ENCODE measurements at places on chromosomes 4 and X. TPM values are rescaled to one million over a fixed set of nuclear protein-coding genes. Genes with fewer than 3 reads are reported as not detected.

- H3K27me3 ChIP-seq: no peaks in the 10 kb centered on the region
- DNase-seq: peak; percentile 2
Measured at GRCh38 chrX:153190381-153190780, 11.3 kb downstream of the MAGEA1 start.

DNA sequence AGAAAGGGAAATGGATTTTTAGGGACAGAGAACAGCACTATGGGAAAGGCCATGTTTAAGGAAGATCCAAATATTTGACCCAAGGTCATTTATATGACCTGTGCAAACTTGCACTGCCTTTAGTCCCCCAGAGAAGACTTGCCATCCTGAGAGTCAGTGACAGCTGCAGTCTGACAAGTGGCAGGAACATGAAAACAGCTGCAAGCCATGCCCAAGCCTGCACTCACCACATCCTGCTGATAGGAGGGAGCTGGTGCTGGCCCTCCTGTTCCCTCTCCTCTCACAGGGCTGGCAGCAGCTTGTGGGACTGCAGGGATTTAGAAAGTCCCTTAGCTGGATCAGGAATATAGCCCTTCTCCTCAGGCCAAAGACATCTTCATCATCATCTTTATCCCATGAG, 187.7 kb downstream of the RAP1GDS1 start:
- H3K27me3 ChIP-seq: no peaks in the 10 kb centered on the region
- H3K4me1 ChIP-seq: no peaks in the 10 kb centered on the region
- no peaks in the 10 kb centered on the region for H3K36me3 ChIP-seq
- DNase-seq: peak; percentile 12
- no peak overlapping the region for H3K4me3 ChIP-seq

ZCCHC18 gene
- total RNA-seq: 1.1 TPM

GRCh38 chrX:39453889-39454621, 643.7 kb downstream of the BCOR start:
- peak; percentile 94 for DNase-seq
- no peak overlapping the region for H3K27ac ChIP-seq
- H3K36me3 ChIP-seq: no peaks in the 10 kb centered on the region
- H3K27me3 ChIP-seq: peaks cover 5% of the 10 kb centered on the region

DNA sequence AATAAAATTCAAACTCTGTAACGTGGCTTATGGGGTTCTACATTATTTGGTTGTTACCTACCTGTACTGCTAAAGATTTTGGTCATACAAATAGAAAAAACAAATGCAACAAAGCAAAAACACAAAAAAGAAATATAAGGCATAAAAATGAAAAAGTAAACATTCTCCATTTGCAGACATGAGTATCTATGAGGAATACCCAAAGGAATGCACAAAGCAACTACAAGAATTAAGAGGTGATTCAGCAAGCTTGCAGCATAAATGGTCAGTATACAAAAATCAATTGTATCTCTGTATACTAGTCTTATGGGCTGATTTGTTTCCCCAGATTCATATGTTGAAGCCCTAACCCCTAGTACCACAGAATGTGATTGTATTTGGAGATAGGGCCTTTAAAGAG, 3.6 kb upstream of the PDE5A start:
- peaks cover 1% of the 10 kb centered on the region for H3K4me1 ChIP-seq
- H3K27ac ChIP-seq: no peak overlapping the region
- H3K4me3 ChIP-seq: no peak overlapping the region
- no peaks in the 10 kb centered on the region for H3K27me3 ChIP-seq
- no peak for DNase-seq

DNA sequence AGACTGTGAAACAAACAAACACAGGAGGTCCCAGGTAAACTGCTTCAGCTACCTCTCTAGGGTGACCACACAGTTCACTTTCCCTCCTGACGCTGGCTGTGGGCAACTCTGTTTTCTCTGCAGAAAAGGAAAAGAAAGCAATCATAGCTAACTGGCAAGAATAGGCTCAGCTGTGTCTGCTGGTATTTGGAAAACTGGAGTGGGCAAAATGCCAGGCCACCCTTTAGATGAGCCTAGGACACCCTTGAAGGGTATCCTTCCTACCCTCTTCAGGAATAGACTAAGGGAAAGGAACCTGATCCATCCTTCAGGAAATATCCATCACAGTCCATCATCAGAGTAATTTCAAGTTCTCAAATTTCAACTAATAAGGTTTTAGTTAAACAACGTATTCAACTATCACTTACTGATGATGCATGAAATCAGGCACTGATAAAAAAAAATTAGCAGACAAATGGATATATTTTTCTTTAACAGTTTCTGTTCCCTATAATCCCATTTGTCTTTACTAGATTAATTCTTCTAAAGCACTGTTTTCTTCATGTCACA, 60.9 kb downstream of the CAMK2D start:
- peaks cover 2% of the 10 kb centered on the region for H3K36me3 ChIP-seq
- H3K4me3 ChIP-seq: no peak overlapping the region
- peak overlapping the region; percentile 33 for H3K27ac ChIP-seq
- no peak for DNase-seq
- H3K4me1 ChIP-seq: no peaks in the 10 kb centered on the region

DNA sequence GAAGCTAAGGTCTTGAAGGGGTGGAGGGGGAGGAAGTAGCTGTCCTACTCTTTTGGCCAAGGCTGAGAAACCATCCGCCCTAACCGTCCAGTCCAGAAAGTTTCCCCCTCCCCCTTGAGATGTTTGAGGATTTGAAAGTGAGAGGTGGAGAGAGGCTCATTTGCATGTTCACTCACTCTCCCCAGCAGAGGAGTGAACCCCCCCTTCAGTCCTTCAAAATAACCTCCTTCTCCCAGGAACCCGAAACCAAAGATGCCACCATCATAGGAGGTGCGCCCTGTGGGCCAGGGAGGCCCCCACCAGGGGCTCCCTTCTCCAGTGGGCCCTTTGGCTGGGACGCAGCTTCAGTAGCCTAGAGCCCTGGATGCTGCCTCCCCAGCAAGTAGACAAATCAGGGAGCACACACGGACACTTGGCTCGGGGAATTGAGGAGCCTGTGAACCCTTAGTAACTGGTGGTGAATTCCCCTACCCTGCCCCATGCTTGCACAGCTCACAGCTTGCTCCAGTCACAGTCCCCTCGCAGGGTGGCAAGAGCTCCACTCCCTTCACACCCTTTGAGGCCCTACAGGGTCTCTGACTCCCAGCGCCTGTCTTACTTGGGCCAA, 25.6 kb downstream of the ELF4 start:
- H3K36me3 ChIP-seq: no peaks in the 10 kb centered on the region
- no peak for DNase-seq
- H3K27me3 ChIP-seq: no peaks in the 10 kb centered on the region
- H3K27ac ChIP-seq: no peak overlapping the region

GRCh38 chr4:184591070-184591677, 58.1 kb downstream of the CASP3 start:
- no peaks in the 10 kb centered on the region for H3K27me3 ChIP-seq
- H3K36me3 ChIP-seq: no peaks in the 10 kb centered on the region
- H3K4me1 ChIP-seq: no peaks in the 10 kb centered on the region
- no peak overlapping the region for H3K27ac ChIP-seq

SCRG1 gene
- 0.64 TPM for total RNA-seq

DNA sequence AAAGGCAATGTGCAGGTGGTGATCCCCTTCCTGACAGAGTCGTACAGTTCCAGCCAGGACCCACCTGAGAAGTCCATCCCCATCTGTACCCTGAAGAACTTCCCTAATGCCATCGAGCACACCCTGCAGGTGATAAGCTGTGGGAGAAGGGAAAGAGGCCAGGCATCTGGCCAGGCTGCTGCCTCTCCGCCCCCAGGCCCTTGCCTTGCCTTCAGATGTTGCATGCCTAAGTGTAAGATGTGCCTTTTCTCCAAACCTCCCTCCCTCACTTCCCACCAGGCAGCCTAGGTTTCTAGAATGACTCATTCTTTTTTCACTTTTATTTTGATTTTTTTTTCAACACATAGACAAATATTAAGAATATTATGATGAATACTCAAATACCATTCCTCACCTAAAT, 12.2 kb upstream of the CDK16 start:
- H3K27ac ChIP-seq: no peak overlapping the region
- no peaks in the 10 kb centered on the region for H3K4me1 ChIP-seq
- peaks cover 21% of the 10 kb centered on the region for H3K36me3 ChIP-seq
- H3K4me3 ChIP-seq: no peak overlapping the region

GRCh38 chr4:84573385-84574068, 9.4 kb upstream of the CDS1 start:
- H3K27ac ChIP-seq: no peak overlapping the region
- H3K27me3 ChIP-seq: peaks cover 3% of the 10 kb centered on the region
- DNase-seq: no peak
- H3K4me3 ChIP-seq: no peak overlapping the region

DNA sequence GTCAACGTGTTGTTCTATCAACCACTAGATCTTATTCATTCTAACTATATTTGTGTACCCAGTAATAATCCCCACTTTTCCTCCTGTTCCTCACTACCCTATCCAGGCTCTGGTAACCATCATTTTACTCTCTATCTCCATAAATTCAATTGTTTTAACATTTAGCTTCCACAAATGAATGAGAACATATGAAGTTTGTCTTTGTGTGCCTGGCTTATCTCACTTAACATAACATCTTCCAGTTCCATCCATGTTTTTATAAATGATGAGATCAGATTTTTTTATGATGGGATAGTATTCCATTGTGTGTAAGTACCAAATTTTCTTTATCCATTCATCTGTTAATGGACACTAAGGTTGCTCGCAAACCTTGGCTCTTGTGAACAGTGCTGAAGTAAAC, 59.9 kb upstream of the IBSP start:
- no peaks in the 10 kb centered on the region for H3K27me3 ChIP-seq
- H3K36me3 ChIP-seq: no peaks in the 10 kb centered on the region

MAMLD1 gene
- 2.8 TPM for total RNA-seq

TLR1 gene
- 26.6 TPM for total RNA-seq

DNA sequence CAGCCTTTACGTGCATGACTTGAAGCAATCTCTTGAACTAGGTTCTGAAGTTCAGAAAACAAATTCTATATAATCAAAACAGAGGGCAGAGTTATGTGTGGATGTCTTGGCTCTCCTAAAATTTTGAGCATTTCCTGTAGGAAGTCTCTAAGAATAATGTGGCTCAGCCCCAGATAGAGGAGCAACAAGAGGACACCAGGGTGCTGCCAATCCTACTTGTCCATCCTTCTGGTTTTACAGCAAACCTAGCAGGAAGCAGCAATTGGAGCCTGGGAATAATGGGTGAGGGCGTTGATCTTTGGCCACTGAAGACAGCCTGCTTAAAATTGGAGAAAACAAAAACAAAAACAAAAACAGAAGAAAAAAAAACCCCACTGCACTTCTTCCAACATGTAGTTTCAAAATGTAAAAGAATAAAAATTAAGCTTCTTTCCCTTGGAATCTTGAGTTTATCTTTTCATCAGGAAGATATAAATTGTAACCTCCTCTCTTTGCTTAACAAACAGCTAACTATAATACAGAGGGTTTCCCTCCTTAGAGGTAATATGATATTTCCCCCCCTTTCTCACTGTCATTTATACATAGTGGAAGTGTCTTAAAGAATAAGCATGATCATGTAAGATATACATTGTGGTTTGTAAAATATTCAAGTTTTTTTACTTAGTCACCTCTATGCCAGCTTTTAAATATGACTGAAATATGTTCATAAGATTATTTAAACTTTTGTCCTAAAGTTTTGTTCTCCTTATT, 130.6 kb downstream of the FBXO8 start:
- peaks cover 13% of the 10 kb centered on the region for H3K4me1 ChIP-seq
- H3K27ac ChIP-seq: no peak overlapping the region
- DNase-seq: no peak

- peaks cover 7% of the 10 kb centered on the region for H3K36me3 ChIP-seq
- no peak for DNase-seq
- H3K4me1 ChIP-seq: no peaks in the 10 kb centered on the region
- no peak overlapping the region for H3K4me3 ChIP-seq
Measured at GRCh38 chr4:122742933-122743829, 10.7 kb downstream of the BBS12 start.

POLN gene
- 3.3 TPM for total RNA-seq

DNA sequence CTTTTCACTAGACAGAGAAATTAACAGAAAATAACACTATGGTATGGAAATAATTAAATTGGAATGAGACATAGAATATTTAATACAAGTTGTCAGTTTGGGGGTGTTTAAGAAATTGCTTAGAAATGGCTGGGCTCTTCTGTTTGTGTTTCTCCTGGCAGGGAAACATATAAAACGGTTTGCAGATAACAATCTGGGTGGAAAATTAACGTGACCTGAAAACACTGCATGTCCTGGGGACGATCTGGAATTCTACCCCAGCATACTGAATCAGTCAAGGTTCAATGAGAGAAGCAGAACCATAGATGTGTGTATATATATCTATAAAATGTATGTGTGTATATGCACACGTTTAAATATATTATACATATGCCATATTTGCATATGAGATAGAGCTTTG, 109.8 kb downstream of the SPATA18 start:
- no peaks in the 10 kb centered on the region for H3K4me1 ChIP-seq
- no peak overlapping the region for H3K4me3 ChIP-seq
- no peaks in the 10 kb centered on the region for H3K27me3 ChIP-seq
- H3K36me3 ChIP-seq: no peaks in the 10 kb centered on the region
- H3K27ac ChIP-seq: no peak overlapping the region
- no peak for DNase-seq

GRCh38 chr4:102252171-102252570, 93.1 kb downstream of the SLC39A8 start:
- H3K4me1 ChIP-seq: no peaks in the 10 kb centered on the region
- no peaks in the 10 kb centered on the region for H3K36me3 ChIP-seq
- no peaks in the 10 kb centered on the region for H3K27me3 ChIP-seq
- H3K4me3 ChIP-seq: no peak overlapping the region
- no peak for DNase-seq
- H3K27ac ChIP-seq: no peak overlapping the region
